ENCODE measurements at places on chromosomes 7 and 10.

DNA sequence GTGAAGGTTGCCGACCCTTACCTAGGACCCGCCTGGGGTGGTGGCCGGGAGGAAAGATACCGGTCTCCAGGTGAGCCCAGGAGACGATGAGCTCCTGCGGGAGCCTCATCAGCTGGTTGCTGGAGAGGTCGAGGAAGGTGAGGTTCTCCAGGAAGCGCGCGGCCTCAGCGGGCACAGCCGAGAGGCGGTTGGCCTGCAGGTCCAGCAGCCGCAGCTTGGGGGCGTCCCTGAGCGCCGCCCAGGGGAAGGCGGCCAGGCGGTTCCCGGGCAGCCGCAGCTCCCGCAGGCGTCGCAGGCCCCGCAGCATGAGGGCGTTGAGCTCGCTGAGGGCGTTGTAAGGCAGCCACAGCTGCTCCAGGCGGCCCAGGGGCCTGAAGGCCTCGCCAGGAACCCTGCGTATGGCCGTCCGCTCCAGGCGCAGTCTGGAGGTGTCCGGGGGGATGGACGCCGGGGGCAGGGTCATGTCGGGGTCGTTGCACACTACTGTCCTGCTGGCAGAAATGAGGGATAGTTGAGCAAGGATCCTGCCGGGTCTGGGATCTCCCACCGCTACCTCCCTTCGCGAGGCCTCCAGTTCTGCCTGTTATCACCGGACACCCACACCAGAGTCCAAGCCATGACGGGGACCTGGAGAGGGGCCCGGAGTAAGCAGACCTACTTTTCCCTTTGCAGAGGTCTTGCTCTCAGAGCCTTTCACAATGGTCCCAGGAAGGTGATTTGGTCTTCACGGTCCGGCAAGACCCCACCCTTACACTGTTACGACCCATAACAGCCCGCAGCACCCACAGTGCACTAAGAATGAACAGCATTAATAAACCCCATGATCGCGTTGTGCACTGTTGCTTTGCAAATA, 3.9 kb downstream of the LRIT1 start:
- DNase-seq, result no peak

GRCh38 chr7:127887631-127888030, 143.6 kb downstream of the LRRC4 start:
- DNase-seq, result no peak

DNA sequence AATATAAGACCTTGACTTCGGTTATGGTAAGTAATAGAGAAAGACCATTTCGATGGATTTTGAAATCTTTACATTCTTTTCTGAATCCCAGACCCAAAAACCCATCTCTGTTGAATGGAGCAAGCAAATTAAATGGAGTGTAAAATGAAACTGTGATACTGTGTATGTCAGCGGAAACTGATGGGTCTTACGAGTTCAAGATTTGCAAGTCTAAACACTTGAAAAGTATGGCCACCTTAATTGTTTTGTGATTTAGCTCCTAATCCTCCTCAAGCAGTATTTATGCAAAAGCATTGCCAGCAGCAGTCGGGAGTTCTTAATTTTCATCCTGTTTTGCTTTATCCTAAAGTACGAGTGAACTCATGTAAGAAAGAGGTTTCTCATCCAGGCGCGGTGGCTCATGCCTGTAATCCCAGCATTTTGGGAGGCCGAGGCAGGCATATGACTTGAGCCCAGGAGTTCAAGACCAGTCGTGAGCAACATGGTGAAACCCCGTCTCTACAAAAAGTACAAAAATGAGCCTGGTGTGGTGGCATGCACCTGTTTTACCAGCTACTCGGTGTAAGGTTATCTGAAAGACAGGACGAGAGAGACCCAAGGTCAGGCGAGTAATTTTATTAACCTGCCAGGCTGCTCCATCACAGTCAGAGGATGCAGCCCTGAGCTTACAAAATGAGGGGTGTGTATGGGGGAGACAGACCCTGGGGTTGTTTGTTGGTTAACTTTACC, 5.8 kb upstream of the DHTKD1 start:
- DNase-seq, result no peak

GRCh38 chr10:121975295-121976086, 474 bp upstream of the NSMCE4A start:
- DNase-seq, result no peak

GRCh38 chr7:148901178-148901577, 17.1 kb upstream of the EZH2 start:
- no peak for DNase-seq

DNA sequence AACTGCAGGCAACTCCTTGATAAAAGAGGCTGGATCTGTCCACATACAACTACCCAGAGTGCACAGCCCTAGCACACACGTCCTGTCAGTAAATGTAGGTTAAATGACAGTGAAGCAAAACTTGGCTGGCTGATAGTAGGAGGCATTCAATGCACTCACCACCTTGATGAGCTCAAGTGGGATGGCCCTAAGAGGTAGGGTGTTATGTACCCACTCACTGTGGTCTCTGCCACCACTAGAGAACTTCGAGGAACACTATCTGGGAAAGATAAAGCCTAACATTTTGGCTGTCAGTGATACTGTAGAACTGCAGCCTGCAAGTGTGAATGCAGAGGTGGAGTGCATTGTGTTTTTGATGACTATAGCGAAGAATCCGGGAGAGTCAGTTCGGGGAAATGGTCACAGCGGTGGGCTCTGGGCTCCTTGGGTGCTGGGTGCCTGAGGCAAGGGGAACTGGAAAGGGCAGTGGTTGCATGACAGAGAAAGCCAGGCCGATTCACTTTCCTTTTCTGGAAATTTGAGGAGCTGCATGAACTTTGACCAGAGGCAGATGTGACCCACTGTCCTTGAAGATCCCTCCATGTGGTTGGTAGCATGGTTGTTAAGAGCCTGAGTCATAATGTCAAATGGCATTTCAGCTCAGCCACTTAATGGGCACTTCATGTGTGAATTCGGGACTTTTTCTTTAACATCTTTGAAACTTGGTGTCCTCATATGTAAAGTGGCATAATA, 93.1 kb upstream of the ZPBP start:
- no peak for DNase-seq

DNA sequence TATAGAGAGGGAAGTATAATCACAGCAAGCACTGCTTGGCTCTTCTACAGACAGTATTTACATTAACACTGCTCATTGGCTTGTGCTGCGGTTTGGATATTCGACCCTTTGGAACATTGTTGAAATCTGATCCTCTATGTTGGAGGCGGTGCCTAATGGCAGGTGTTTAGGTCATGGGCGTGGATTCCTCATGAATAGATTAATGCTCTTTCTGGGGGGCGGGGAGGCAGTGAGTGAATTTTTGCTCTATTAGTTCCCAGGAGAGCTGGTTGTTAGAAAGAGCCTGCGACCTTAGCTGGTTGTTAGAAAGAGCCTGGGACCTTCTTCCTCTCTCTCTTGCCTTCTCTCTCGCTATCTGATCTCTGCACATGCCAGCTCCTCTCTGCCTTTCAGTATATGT, 77.3 kb upstream of the SVIL start:
- DNase-seq, result no peak

- DNase-seq, result no peak
Observed at GRCh38 chr7:135375908-135376699, 133.8 kb downstream of the CNOT4 start.

DNA sequence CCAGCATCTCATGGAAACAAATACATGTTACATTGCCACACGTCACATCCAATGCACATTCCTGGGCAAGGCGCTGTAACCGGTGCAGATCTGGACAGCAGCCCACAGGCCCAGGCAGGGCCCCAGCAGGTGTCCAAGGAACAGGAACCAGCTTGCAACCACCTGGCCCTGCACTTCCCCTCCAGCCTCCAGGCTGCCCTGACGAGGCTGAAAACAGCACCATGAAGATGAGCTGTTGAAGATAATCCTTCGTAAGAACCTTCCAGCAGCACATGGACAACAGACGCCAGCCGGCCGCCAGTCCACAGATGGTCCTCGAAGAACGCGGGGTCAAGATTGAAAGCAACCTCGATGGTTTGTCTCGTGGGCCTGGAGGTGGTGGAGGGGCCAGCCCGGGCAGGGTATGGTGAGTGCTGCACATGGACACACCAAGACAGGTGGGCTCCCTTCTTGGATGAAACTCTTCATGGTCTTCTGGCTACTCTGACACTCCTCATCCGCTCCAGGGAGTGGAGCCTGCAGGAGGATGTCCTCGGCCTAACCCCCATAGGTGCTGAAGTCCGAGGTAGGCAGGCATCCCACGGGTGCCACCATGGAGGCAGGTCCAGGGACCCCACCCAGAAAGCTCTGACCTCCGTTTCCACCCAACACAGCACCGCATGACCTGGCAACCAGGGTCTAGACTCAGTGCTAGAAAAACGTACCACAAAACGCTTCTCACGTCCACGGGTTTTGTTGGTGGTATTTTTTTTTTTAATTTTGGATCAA, 22.9 kb downstream of the PDGFA start:
- no peak for DNase-seq

GRCh38 chr10:71143170-71143569, 69.2 kb upstream of the UNC5B start:
- no peak for DNase-seq

DNA sequence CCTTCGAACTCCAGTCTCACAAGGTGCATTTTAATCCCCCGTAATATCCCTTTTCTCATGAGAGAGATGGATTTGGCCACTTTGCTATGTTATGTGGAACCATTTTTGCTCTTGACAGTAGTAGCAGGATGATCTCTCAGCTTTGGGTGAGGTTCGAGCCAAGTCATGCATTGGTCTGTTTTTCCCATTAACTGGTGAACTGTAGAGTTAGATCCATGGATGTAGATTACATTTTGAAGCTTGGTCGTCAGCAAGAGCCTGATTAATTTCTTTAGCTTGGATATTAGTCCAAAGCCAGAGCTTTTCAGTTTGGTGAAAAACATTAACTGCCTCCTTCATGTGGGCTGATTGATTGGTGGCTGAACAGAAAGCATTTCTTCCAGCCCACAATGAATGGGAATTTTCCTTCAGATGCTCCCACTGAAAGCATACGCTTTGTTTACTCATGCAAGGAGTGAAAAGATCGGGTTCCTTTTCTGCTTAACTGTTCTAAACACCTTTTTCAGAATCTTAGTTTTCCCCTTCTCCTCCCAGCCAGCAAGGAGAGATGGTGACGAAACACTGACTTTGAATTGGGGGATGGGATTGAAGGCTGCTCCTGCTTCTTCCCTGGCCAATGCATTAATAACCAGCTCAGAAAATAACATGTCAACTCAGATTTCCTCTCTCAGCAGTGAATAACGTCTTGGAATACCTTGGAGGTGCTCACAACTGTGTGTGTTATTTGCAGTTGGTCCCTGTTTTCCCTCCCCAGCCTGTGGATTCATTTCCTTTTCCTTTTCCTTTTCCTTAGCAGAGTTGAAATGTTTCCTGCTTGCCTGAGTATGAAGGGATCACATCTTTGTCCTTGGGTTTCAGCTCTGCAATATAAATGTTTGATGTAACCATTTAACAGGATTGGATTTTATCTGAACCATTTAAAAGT, 351.8 kb upstream of the FZD8 start:
- DNase-seq, result no peak

DNA sequence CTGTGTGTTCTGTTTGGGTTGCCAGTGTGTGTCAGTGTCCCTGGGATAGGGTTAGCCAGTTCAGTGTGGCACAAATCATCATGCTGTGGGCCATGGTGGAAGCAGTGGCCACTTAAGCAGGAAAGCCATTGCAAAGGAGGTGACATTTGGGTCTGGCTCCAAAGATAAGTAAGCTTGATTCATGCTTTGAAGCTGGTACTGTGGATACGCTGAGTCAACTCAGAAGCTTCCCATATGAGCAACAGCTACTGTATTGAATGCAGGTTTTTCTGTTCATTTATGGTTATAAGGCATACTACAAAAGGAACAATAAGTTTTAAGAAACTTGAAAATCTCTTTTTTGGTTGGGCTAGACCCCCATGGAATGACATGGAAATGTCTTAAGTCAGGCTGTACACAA, 143.1 kb downstream of the BMPER start:
- no peak for DNase-seq

DNA sequence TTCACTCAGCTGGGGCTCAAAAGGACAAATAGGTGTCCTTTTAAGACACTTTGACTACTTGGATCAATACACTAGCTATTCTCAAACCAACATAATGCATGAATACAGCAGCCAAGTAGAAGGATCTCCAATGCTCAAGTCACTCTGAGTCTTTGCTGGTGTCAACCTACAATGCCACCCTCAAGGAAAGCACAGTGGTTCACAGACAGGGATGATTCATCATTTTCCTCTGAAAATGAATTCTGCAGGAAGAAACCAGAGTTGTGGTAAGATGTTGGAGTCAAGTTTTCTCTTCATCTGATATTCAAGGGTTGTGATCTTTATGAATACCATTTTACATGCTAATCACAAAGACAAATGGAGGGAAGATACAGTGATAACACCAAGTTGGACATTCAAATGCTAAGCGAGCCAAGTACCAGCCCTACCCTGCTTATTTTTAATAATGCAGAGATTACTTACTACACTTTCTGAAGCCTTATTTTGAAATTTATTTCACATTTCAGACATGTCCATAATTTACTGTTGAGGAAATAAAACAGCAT, 143.1 kb upstream of the FGFR2 start:
- no peak for DNase-seq

DNA sequence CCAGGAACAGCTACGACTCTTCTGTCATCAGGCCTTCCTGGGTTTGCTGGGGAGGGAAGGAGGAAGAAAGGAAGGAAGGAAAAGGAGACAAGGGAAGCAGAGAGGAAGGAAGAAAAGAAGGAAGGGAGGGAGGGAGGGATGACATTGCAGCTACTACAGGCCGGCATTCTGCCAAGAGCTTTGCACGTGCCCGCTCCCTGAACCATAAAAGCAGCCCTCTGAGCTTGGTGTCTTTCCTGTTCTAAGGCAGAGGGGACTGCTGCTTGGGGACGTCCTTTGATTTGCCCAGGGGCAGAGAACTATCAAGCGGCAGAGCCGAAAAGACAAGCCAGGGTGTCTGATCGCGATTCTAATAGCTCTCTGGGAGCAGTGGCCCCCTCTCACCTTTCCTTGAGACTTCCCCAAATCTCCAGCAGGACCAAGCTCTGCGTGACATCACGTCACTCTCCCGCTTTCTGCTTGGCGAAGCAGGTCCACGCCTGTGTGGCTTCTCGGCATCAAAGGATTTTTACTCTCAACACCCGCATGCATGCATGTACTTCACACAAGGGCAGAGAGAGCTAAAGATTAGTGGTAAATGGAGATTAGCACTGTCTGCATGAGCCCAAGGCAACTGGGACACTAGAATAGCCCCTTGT, 167.8 kb upstream of the AUTS2 start:
- no peak for DNase-seq
